ENCODE measurements at places on chromosomes 12 and 14.

- no peak for DNase-seq
Observed at GRCh38 chr14:94893411-94894160, 123.7 kb upstream of the GSC start.

GRCh38 chr12:2393016-2393415 lies 340.2 kb downstream of the CACNA1C start:
- no peak for DNase-seq

- DNase-seq: no peak
Observed at GRCh38 chr12:20309504-20310148, 58.7 kb upstream of the PDE3A start.

- peak; percentile 25 for DNase-seq
Observed at GRCh38 chr12:56622535-56622934, 7.6 kb downstream of the BAZ2A start.

DNA sequence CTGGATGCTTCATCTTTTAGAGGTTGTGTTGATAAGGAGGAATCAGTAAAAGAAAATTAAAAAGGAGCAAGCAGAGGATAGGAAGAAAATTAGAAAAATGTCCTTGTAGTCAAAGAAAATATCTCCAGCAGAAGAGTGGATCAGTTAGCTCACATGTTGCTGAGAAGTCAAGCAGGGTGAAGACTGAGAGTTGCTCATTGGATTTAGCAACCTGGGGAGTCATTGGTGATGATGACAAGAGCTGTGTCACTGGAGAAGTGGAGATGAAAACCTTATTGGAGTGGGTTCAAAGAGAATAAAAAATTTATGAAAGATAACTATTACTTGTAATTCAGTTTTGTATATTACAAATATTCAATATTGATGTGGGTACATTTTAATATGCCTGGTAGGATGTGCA lies 9.8 kb downstream of the FRMD6 start:
- DNase-seq: peak; percentile 79

DNA sequence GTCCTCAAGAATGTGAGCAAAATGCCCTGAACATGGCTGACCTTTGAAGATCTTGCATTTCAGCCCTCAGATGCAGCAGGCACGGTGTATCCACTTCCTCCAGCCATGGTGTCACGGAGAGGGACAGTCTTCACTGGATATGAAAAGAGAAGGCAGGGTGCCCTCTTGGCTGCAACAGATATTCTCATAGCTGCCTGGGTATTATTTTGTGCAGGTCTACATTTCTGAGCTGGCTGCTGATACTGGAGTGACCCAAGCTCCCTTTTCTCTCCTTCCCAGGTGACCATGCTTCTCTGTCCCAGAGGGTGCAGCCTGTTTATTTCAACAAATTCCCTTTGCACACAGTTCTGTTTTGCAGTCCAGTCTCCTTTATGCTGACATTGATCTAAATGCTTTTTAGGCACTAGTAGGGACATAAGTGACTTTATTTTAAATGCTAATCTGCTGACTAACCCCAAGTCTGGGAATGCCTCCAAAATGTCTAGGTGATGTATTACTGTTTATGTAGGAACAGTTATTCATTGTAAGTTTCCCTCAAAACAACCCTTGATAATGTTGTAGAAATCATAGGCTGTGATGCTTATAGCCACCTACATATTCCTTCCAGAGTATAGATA lies 17.4 kb upstream of the PYGL start:
- DNase-seq: peak; percentile 81

DNA sequence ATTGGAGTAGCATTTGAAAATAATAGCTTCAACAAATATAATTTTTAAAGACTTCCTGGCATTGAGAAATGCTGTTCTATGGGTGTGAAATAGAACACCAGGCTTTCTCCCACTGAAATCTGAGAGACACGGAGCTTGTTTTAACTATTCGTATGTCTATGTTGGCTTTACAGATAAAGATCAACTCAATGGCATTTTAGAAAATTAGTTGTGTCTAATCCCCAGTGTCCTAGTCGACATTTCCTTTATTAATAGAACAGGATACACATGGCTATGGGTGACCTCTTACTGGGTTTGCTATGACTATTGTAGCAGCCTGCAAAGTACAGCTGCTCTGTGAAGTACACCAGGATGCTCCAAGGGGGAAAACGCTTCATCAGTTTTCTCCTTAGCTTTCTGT lies 159.3 kb downstream of the SLC25A21 start:
- DNase-seq: no peak

- DNase-seq: no peak
Observed at GRCh38 chr14:93059917-93060545, 55.7 kb downstream of the ITPK1 start.

- DNase-seq: no peak
Observed at GRCh38 chr12:14834509-14834908, 8.8 kb downstream of the ART4 start.

DNA sequence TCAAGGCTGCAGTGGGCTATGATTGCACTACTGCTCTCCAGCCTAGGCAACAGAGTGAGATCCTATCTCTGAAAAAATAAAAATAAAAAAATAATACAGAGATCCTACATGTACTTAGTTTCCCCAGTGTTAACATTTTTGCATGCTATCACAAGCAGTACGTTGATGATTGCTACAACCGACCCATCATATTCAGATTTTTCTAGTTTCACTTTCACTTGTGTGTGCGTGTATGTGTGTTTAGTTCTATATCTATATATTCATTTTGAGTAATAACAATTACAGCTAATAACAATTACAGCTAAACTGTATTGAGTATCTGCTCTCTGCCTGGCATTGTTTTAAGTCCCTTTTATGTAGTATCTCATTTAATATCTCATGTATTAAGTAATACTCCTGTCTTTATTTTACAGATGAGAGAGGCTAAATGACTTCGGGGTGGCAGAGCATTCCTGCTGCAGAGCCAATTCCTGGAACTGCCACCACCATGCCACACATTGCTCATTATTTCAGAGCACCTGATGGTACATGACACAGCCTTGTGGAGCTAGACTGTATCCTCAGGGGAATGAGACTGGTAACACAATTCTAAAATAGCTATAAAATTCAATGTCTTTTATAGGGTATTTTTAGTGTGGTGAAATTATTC lies 153.1 kb downstream of the BCAT1 start:
- DNase-seq: no peak

DNA sequence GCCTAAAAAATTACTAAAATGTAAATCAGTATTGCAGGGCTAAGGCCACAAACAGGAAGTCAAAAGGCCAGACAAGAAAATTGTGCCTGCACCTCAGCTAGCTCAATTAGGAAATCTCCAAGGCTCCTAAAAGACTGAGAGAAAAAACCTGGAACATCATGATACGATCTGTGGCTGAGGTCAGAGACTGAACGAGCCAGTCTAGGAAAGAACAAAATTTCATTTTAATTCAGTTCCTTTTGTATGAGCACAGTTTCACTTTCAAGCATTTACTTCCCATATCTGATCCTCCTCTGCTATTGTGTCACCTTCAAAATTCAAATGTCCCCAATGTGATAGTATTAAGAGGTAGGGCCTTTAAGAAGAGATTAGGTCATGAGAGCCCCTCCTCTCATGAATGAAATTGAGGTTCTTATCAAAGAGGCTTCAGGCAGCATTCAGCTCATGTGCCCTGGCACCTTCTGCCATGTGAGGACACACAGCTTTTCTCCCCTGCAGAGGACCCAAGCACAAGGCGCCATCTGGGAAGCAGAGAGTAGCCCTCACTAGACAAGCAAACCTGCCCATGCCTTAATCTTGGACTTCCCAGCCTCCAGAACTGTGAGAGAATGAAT lies 14.8 kb downstream of the PRKAB1 start:
- DNase-seq: no peak

DNA sequence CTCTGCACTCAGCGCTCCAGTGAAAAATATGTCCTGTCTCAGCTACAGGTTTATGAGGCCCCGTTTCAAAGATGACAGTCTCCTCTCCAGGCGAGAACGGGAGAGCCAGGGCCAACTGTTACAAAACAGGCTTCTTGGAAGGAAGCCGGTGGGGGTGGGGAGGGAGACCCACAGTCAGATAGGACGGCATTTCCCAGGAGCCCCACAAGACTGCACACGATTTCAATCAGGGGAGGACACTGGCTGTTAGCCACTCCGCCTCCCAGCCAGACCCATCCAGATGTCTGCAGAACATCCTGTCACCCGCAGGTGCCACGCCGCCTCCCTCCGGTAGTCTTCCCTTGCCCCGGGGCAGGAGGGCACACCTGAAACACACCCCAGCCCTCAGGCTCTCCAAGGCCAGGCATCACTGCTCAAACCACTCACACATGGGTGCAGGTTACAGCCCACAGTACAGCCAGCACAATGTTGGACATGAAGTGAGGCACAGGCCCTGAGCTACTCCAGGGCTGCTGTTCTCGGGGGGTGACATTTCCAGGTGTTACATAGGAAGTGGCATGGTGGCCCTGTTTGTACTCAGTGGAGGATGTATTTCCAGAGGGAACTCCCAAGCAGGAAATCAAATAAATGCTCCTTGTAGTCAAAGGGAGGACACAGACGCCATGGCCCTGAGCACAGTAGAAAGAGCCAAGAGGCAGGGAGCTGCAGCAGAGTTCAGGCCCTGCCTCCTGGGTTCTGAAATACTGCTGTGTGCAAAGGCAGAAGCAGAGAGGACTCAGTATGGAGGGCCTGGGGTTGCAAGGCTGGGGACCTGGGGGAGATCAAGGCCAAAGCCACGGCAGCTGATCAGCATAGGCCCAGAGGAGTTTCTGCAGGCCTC lies 138.1 kb downstream of the BCL11B start:
- DNase-seq: no peak

GRCh38 chr12:48996794-48997718 lies 2.1 kb downstream of the DDN start:
- peak; percentile 87 for DNase-seq

- no peak for DNase-seq
Observed at GRCh38 chr14:96357216-96357615, 5.9 kb downstream of the ATG2B start.

DNA sequence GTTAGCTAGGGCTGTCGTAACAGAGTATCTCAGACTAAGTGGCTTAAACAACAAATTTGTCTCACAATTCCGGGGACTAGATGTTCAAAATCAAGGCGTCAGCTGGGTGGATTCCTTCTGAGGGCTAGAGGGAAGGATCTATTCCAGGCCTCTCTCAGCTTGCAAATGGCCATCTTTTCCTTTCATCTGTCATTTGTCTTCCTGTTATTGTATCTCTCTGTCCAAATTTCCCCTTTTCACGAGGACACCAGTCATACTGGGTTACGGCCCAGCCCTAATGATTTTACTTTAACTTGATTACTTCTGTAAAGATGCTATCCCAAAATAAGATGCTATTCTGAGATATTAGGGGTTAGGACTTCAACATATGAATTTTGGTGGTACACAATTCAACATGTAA lies 119.0 kb upstream of the CPSF6 start:
- DNase-seq: no peak

GRCh38 chr14:104993306-104993705 lies 7.7 kb downstream of the CLBA1 start:
- DNase-seq: no peak
